Left cardiac atrium (tissue), 4 donors: ENCODE measurements at places on chromosomes 11 and 22. TPM values are rescaled to one million over a fixed set of nuclear protein-coding genes. Genes with fewer than 3 reads are reported as not detected.
A peak's percentile ranks its signal among the peaks of the same experiment; 100 is the strongest.

- no peak for DNase-seq
Observed at GRCh38 chr11:91796999-91797398, 427.6 kb upstream of the FAT3 start.

GRCh38 chr22:45320357-45320976 lies 10.7 kb downstream of the FAM118A start:
- DNase-seq = no peak

GRCh38 chr11:71530602-71531001 lies 3.5 kb downstream of the KRTAP5-7 start:
- no peak for DNase-seq

- DNase-seq = peak; percentile 51
Observed at GRCh38 chr11:34749666-34750659, 129.1 kb downstream of the EHF start.

GRCh38 chr11:112734207-112734606 lies 227.0 kb upstream of the NCAM1 start:
- peak; percentile 35 for DNase-seq

GRCh38 chr11:65867284-65868071 lies 5.1 kb downstream of the EFEMP2 start:
- peak; percentile 33 for DNase-seq

DNA sequence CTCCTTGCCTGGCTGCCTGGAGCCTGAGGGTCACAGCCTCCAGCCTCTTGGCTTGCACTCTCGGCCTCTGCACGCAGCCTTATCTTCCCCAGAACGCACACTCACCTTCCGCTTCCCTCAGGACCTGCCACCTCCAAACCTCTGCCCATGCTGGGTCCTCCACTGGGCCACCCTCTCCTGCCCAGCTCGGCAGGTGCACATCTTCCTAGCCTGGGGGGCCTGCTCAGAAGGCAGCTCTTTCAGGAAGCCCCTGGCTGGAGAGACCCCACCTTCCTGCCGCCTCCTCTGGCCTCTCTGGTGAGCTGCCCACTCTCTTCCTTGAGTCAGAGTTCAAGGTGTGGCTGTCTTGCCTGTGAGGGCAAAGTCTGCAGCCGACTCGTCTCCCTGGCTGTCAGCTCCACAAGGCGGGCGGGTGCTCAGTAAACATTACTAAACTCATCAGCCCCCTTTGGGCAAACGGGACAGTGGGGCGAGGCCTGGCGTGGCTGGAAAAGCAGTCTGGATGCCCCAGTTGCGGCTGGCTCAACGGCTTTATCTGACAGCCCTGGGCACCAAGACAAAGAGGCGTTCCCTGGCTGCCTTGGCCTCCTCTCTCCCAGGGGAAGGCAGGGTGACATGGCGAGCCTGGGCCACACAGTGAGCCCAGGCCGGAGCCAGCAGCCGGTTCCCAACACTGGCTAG lies 1.7 kb upstream of the LINC01488 start:
- peak; percentile 31 for DNase-seq

DNA sequence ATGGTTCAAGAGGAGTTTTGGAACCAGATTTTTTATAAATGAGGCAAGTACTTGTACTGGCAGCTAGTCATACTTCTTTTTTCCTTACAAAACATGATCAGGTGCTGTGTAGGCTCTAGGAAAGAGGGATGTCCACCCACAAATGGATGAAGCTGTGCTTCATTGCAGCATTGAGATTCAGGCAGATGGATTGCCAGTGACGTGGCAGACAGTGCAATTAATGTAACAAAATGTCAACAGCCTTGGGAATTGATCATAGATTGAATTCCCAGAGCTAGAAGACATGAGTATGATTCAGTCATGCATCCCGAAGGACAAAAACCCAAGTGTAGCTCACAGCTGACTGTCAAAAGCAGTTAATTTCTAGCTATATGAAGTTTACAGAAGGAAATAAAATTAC lies 99.2 kb upstream of the RASSF10 start:
- DNase-seq = no peak

DNA sequence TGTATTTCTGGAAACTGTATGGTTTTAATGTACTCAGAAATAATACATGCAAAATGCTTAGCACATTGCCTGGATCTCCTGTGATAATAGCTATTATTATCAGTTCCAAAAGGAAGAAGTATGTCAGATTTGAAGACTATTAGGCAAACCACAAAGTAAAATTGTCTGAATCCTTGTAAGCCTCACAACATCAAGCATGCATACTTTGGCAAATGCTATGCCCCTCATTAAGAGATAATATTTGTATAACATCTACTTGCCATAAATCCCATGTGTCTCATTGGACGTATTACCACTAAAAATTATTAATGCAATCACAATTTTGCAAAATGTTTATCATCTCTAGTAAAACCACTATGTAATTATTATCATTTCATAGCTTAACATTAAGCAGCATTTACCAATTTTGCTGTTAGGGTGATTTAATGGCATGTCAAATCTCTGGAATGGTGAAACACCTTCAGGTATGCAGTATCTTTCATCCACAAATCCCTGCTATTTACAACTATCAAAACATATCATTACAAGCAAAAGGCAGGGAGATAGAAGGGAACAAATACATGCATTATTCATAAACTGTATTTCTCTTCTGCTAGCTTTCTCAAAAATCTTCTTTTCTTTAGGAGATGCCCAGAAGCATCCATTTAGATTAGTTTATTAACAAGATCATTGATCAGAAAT lies 974.6 kb upstream of the RAG2 start:
- DNase-seq = no peak

GRM5 gene
- total RNA-seq = 0.03 TPM

SLC15A3 gene
- 24.8 TPM for total RNA-seq

KDM4E gene
- total RNA-seq = not detected

KRTAP5-9 gene
- total RNA-seq = not detected

APOL3 gene
- total RNA-seq = 32.2 TPM

BTBD18 gene
- not detected for total RNA-seq

IL17REL gene
- not detected for total RNA-seq

CHRM1 gene
- total RNA-seq = not detected

C11orf68 gene
- total RNA-seq = 31.8 TPM

ANO1 gene
- total RNA-seq = 9.8 TPM

FIBP gene
- total RNA-seq = 37.8 TPM

DMC1 gene
- total RNA-seq = 1.4 TPM

ADAMTS8 gene
- total RNA-seq = 3.3 TPM

TUBGCP6 gene
- 22.0 TPM for total RNA-seq

MSANTD4 gene
- total RNA-seq = 16.8 TPM
